Cortex of kidney (tissue), 1 donor: ENCODE measurements at places on chromosomes 5 and 9.

DNA sequence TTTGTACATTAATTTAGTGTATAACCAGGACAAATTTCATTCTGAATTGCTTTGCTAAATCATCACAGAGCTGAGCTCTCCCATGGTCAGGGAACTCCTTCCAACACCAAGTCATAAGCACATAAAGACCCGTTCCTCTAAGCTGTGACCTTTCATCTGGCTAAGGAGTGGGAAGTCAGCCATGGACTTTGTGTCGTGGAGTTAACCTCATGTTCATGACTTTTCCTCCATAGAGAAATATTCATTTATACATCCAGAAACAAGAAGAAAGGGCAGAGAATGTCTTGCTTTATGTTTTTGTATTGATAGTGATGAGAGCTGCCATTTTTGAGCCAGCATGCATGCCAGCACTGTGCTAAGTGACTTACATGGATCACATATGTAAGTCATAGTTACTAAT is 97.5 kb downstream of the INIP start:
- no peak for DNase-seq

DNA sequence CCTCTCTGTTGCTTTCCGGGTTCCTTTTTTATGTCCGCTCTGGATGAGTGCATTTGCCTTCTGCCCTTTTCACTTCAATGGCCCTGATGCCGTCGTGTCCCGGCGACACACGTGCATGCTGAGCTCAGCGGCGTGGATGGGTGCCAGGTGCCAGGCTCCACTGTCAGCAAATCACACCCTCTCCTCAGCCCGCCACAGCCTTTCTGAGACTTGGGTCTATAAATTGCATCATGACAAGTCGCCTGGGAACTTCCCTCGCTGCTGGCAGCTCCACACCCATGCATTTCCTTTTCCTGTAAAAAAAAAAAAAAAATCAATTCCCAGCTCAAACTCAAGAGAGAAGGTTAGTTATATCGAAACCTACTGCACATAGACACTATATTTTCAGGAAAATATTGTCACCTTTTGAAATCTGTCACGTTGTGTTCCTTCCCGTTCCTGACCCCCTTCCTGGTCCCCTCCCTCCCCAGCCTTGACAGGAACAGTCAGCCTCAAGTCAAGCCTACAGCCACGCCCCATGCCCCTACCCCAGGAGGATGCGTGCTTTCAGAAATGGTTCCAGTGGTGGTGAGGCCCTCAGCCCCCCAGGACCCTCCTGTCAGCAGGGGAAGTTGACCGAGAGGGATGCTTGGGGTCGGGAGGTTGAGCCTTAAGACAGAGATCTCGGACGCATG is 110.3 kb upstream of the PTCH1 start:
- DNase-seq = no peak

GRCh38 chr5:146345578-146346366 is 7.1 kb downstream of the POU4F3 start:
- no peak for DNase-seq

DNA sequence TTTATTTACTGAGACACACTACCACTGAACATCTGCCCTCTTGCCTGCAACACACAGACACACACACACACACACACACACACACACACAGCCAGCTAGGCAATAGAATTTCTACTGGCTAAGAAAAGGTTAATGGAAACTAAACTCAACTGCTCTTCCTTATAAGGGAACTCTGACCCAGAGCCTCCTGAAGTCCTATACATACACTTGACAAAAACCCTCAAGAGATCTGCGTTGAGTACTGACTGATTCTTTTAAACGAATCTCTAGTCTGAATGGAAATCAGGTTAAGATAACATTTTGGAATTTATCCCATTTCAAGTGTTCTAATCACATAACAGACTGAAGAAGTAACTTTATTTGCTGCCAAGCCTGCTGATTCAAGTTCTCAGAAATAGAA is 25.9 kb upstream of the TRPM3 start:
- no peak for DNase-seq

DNA sequence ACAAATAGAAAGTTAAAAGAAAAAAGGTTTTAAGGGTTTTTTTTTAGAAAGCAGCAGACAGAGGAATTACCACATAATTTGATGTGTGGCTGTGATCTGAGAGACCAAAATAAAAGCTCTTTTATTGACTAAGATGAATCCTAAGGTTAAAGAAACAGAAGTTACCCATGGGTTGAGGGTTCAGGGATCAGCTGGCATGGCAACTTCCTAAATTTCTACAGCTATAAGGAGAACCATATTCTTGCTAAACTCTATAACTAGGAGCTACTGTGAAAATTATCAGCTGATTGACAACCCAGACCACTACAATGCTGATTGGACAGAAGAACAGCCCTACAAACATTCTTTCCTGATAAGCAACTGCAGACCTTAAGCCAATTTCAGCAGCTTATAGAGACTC is 40.2 kb downstream of the TMEM215 start:
- DNase-seq = no peak

GRCh38 chr5:61746831-61747575 is 414.9 kb downstream of the ZSWIM6 start:
- no peak for DNase-seq

DNA sequence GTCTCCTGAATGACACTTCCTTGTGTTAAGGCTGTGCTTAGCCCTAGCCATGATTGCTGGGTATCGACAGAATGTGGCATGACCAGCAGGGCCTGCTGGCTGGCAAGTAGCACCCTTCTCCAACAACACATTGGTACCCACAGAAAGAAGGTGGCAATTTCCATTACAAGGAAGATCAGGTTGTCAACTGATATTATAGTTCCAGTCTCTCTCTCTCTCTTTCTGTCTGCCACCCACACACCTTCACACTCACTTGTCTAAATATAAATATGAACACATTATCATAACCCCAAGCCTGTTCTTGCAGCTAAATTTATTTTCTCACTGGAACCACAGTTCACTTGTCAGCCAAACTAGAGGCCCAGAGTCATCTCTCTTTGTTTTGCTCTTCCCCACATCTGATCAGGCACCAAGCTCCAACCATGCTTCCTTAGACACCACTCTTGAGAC is 408.1 kb upstream of the PIK3R1 start:
- DNase-seq = no peak

DNA sequence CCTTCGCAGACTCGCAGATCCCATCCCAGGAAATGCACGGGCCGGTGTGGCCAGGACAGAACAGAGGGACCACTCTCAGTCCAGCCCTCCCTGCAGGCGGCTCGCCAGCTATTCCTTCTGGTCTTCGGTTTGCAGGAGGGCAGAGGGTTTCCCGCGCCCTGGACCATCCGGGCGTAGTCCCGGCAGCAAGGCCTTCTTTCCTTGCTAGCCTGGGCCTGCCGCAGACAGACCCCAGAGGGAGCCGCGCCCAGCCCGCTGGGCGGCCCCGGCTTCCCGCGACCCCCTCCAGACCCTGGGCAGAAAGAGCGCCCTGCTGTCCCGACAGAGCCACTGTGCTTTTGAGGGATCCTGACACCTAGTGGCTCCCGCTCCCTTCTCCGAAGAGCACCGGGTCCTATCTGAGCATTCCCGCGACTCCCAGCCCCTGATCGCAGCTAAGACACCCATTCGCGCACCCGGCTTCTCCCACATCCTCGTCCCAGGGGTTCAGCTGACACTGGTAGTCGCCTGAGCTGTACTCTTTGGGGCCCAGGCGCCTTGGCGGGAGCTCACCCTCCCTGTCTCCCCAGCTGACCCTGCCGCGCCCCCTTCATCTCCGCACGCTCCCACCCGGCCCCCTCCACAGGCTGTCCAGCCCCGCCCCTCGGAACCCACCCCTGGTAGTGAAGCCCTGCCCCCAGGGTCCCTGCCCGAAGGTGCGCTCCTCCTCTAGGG is 1.1 kb downstream of the CFAP90 start:
- no peak for DNase-seq
